ENCODE measurements at places on chromosomes 4 and X.

DNA sequence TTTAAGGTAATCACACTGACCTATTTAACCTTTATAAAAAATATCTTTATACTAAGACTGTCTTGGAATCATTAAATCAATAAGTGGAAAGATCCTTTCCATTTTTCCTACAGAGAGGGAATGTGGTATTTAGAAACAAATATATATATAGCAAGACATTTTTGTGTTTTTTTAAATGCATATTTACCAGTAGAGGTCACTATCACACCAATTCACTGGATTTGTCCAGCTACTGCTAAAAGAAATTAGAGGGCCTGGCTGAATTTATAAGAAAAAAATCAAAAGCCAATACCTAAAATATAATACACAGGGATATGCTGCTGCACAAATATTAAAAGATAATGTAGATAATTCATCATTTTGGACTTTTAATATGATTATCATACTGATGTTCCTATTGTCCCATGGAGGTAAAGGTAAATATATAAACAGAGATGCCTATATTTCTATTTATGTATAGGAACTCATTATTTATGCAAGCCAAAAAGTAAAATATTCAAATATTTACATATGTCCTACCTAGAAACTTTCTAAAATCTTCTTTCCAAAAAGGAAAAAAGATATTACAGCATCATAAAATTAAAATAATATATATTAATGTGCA, 69.5 kb downstream of the PDE5A start:
- DNase-seq = peak; percentile 29

- no peak for DNase-seq
Observed at GRCh38 chr4:145804116-145804515, 124.2 kb downstream of the C4orf51 start.

- no peak for DNase-seq
Observed at GRCh38 chr4:26459756-26460530, 30.3 kb downstream of the CCKAR start.

DNA sequence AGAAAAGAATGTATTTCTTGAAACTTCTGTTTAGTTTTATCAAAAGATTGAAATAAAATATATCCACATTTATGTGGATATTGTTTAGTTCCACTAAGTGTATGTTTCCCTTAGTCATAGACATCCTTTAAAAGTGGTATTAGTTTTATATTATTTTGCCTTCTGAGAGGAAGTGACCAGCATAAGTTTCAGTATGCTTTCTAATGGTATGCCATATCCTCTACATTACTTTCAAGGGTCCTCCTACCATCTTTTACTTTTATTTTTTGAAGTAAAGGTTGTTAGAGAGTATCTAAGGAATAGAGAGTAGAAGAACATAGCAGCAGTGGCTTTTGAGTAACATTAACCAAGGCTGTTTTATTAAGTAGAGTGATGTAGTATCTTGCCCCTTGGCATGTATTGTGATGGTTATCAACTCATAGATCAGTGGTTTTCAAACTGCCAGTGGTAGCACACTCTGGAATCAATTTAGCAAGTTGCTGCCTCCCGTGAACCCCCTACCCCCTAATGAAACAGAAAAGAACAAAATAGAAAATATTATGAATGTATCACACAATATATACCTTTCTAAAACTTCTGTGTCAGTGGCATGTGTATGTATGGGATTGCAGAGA, 44.8 kb downstream of the RBPJ start:
- DNase-seq = no peak

DNA sequence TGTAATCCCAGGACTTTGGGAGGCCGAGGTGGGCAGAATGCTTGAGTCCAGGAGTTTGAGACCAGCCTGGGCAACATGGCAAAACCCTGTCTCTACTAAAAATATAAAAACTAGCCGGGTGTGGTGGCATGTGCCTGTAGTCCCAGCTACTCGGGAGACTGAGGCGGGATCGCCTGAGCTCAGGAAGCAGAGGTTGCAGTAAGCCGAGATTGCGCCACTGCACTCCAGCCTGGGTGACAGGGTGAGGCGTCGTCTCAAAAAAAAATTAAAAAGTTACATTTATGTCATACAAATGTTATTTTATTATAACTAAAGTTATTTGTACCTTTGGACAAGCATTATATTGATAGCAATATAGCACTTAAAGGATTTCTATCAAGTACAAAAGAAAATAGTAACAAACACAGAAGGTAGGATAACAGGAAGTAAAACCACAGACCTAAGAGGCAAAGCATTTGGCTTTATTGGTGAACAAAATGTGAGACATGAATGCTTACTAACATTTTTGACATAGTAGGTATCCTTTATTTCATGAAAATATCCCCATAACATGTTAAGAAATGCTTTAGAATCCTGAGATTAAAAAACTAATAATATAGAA, 51.5 kb downstream of the TMEM165 start:
- DNase-seq = no peak

GRCh38 chrX:71217298-71217697, 5.7 kb upstream of the GJB1 start:
- DNase-seq = no peak

DNA sequence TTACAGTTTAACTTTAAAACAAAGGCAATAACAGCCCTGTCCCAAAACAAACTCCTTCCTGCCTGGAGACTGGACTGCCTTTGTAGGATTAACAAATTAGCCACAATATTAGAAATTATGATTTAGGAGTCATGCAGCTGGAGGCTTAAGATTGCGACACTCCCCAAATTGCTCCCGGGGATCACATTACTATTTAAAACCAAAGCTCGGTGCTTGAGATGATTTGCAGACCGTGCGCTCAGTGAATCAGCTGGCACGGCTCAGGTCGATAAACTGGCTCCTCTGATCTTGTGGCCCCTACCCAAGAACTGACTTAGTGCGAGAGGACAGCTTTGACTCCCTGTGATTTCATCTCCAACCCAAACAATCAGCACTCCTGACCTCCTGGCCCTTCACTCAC, 829.3 kb downstream of the NLGN4X start:
- no peak for DNase-seq

DNA sequence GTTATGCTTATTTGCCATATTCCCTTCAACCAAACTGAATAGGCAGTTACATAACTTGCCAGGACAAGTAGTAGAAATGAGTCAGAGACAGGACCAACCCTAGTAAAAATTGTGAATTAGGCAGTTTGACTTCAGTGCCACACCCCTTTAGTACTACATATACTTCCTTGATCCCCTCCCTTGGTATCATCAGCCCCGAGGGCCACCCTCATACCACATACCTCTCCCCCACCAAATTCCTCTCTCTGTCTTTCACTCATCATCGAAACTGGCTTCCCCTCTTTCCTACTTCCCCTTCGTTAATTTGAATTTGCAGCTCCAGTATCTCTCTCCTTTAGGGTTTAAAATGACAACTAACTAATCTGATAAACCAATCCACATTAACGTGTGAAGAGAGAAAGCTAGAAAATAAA, 7.9 kb upstream of the PTPN13 start:
- no peak for DNase-seq

DNA sequence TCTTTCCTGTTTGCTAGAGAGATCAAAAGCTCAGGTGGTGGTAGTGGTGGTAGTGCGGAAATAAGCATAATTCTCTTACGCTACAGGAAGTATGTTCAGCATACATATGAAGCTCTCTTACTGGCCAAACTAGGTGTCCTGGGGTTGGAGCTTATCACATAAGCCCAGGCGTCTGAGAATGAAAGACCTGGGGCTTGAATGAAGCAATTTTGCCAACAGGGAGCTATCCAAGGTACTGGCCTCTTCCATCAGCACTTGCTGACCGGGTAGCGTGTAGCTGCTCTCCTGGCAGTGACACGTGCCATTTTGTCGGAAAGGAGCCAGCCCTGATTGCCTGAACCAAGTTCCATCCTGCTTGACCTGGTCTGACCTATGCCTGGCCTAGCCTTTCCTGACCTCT, 65.9 kb upstream of the HPF1 start:
- DNase-seq = no peak

DNA sequence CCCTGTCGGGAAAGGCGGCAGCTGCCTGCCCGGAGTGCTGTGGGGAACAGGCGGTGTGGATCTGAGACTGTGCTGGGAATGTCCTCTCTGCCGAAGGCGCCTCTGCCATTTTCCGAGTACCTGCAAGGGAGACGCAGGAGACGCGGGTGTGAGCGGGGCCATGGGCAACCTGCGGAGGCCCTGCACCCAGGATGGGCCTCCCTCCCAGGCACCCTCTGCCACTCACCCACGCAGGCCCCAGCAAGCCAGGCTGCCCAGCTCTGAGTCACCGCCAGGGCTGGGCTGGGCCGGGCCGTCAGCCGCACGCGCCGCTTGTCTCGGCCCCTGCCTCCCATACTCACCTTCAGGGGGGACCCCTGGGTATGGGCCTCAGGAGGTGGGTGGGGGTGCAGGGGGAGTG, 3.5 kb upstream of the FGFR3 start:
- DNase-seq = no peak

GRCh38 chr4:163562496-163562895, 68.0 kb downstream of the TMA16 start:
- DNase-seq = no peak

- DNase-seq = no peak
Observed at GRCh38 chr4:83837614-83838308, 301.9 kb downstream of the GPAT3 start.

DNA sequence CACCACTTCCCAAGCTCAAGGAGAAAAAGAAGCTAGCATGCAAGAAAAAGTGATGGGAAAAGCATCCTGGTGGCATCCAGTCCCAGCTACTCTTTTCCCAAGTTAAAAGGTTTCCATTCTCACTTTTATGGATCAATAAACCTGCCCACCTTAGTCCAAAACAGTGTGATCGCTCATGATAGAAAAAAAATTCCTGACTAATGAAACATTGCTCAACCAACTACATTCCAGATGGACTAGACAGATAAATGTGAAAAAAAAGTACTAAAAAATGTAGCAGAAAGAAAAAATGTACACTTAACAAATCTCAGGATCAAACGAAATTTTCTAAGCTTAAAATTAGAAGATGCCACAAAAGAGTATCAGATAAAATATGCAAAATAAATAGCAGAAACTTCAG, 312.2 kb downstream of the TMA16 start:
- no peak for DNase-seq

- DNase-seq = no peak
Observed at GRCh38 chr4:56058555-56058954, 109.8 kb downstream of the CEP135 start.

DNA sequence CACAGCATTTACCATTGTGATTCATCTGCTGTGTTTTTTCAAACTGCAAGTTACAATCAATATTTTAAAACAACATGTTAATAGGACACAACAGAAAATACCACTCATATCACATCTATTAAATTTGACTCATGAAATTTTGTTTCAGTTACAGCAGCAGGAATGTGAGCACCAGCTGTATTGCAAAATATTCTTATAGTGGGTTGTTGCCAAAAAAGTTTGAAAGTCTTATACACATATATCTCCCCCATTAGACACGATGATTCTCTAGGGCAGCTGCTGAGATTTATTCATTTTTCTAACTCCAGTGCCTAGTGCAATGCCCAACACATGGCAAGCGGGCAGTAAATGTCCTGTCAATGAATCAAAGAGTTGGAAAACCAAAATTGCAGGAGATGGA, 26.6 kb upstream of the NKX3-2 start:
- DNase-seq = no peak

DNA sequence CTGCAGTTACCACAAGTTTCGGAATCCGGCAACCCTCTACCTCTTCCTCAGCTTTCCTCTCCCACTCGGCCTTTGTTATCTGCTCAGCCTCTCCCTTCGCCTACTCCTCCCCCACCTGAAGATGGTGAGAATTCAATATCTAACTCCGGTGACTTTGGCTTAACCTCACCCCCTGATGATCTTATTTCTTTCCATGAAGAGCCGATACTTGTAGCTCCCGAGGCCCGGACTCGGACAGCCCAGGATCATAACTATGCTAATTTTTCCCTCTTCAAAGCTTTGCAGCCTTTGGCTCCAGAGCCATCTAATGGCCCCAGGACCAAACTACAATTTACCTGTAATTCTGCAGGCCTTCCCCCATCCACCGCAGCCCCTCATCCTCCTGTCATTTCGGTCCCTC, 32.0 kb upstream of the MGST2 start:
- DNase-seq = peak; percentile 78

DNA sequence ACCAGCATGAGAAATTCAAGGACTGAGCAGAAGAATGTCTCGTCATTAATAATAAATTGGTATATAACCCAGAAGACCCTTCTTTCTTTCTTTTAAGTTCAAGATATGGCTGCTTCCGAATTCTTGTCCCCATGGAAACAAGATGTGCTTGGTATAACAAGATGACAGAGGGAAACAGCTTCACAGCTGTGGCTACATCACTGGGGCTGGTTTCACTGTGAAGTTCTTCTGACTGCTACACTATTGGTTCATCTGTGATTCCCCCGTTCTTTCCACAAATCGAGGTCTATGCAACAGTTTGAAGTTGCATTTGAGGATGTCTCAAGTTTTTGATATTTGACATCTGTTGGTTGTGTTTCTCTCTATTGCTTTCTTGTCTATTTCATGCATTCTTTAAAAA, 12.3 kb upstream of the DTHD1 start:
- no peak for DNase-seq

GRCh38 chrX:25001808-25002660, 13.7 kb downstream of the ARX start:
- no peak for DNase-seq

- no peak for DNase-seq
Observed at GRCh38 chr4:113384600-113384999, 335.1 kb downstream of the ANK2 start.

- DNase-seq = peak; percentile 53
Observed at GRCh38 chr4:122798101-122798500, 28.5 kb upstream of the FGF2 start.

DNA sequence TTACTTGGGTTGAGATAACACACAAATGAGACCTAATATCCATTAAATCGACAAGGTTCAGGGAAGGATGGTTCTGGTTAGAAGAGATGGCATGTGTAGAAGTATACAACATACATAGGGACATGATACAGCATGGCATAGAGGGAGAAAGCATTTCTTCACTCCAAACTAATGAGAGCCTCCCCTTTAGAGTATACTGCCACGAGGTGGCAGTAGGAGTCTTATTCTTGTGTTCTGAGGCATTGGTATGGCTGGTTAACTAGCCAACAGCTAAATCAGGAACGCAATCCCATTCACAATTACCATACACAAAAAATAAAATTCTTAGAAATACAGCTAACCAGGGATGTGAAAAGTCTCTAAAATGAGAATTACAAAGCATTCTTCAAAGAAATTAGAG, 29.1 kb upstream of the TRO start:
- peak; percentile 31 for DNase-seq

DNA sequence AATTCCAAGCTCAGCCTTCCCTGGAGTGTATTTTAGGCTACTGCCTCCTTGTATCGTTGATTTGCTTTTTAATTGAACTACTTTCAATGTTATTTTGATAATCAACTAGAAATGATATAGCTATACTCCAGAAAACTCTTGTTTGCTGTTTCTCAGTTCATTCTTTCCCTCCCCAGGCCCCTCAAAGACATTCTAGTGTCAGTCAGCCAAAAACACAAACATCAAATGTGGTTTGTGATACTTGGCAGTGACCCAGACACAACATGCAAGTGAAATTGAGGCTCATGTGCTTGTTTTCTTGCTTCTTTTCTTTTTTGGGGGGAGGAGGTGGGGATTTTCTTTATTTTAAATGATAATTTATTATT, 7.6 kb downstream of the FAT4 start:
- no peak for DNase-seq
